ENCODE measurements at places on chromosomes 6 and 20.

GRCh38 chr6:119273272-119274196 is 76.0 kb downstream of the MAN1A1 start:
- DNase-seq, result peak; percentile 85

- no peak for DNase-seq
Observed at GRCh38 chr6:113642714-113643406, 214.3 kb upstream of the MARCKS start.

- DNase-seq, result no peak
Observed at GRCh38 chr20:61555566-61555965, 303.5 kb downstream of the CDH4 start.

DNA sequence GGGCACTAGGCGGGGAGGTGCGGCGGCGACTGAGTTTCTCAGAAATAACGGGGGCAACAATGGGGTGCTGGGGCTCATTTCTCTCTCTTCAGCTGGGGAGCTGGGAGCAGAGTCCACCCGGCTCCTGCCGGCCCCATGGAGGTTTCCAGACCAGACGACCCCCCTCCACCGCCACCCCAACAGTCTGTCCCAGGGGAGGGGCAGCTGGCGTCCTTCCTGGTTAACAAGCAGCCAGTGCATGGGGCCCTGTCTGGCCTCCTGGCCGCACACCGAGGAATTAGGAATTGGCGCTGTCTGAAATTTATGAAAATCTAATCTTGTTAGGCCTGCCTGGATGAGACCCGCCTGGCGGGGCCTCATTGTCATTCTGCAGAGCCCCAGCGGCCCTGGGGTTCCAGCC is 42.4 kb downstream of the PMEPA1 start:
- DNase-seq, result no peak

DNA sequence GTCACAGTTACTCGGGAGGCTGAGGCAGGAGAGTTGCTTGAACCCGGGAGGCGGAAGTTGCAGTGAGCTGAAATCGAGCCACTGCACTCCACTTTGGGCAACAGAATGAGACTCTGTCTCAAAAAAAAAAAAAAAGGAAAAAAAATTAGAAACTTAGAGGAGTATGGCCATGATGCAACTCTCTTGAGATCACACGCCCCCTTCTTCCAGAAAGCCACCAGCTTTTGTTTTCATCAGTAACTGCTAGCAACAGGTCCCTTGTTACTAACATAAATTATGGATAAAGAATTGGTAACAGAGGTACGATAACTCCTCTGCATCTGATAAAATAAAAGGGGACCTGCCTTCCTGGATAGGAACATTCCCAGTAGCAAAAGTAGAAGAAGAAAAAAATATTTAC is 308.2 kb downstream of the CD83 start:
- no peak for DNase-seq

- no peak for DNase-seq
Observed at GRCh38 chr6:162942866-162943265, 215.1 kb downstream of the PACRG start.

DNA sequence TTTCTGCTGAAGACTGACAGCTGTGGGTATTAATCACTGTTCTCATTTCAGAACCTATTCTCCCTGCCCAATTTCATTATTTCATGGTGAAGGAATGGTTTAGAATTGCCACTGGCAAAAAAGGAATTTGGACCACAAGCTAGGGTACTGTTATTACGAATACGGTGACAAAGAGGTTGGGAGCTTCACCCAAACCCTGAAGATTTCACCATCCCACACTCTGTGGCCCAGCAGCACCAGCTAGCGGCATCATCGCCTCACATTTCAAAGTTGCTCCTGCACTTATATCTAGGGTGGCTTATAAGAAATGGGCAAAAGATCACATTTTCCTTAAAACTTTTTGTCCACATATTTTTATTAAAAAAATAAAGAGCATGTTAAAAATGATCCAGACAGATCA is 236.1 kb downstream of the SYNDIG1 start:
- DNase-seq, result no peak

- no peak for DNase-seq
Observed at GRCh38 chr6:33812669-33813068, 8.9 kb upstream of the MLN start.

- no peak for DNase-seq
Observed at GRCh38 chr6:22886650-22887581, 317.6 kb downstream of the HDGFL1 start.

DNA sequence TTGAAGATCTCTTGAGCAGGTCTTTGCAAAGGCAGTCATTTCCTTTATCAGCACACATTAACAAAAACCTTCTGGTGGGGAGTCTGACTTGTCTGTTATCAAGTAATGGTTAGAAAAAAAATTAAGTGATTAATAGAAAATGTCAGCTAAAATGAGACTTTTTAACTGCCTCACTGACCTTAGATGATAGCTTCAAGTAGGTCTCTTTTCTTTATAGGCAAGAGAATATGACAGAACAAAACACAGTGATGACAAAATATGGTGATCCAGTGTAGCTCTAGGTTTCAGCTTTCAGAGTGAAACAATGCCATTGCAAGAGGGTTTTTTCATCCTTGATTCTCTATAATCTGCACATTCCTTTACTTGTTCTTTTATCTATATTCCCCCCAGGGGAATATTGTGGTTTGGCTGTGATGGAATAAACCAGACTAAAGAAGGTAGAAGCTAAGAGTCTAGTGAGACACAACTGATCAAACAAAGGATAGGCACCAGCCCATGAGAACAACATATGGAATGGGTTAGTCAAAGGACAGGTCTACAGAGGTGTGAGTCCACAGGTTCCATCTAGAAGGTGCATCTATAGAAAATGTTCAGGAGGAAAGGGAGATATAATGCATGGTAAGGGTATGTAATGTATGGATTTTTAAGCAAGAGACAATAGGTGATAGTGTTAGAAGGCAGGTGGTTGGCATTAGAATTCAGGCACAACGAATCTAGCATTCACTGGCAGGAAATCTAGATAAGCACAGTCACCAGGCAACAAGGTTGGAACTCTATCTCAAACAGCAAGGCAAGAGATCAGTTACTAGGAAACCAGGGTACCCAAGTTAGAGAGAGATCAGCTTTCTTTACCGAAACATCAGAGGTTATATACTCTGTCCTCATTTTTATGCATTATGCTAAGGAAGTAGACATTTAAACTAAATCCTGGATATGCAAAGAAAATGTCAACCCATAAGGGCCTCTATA is 228.9 kb upstream of the SMLR1 start:
- no peak for DNase-seq

DNA sequence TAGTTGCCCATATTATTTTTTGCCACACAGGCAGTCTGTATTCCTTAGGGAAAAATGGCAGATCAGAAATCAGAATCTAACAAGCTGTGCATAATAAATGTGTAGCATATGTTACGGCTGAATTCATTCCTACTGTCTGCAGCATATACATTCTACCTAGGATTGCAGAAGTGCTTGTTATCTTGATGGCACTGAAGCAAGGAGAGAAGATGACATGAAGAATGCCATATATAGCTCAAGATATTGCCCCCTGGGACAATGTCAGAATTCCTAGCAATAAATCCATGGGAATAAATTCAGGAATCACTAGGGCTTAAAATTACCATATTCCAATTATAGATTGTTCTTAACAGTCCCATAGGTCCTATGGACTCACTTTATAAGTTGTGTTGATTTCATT is 293.0 kb upstream of the CNR1 start:
- peak; percentile 51 for DNase-seq

- no peak for DNase-seq
Observed at GRCh38 chr6:89414215-89414614, 2.1 kb upstream of the RRAGD start.
